ENCODE measurements at places on chromosomes 11 and 22. TPM values are rescaled to one million over a fixed set of nuclear protein-coding genes. Genes with fewer than 3 reads are reported as not detected.

MMP8 gene
- total RNA-seq, result 3.3 TPM

- DNase-seq, result no peak
Observed at GRCh38 chr11:115036406-115037180, 358.3 kb downstream of the NXPE2 start.

MS4A1 gene
- total RNA-seq, result not detected

- DNase-seq, result no peak
Observed at GRCh38 chr22:43159484-43160178, 8.3 kb downstream of the TSPO start.

GRCh38 chr11:35911013-35911412 is 32.8 kb upstream of the LDLRAD3 start:
- DNase-seq, result no peak

DNA sequence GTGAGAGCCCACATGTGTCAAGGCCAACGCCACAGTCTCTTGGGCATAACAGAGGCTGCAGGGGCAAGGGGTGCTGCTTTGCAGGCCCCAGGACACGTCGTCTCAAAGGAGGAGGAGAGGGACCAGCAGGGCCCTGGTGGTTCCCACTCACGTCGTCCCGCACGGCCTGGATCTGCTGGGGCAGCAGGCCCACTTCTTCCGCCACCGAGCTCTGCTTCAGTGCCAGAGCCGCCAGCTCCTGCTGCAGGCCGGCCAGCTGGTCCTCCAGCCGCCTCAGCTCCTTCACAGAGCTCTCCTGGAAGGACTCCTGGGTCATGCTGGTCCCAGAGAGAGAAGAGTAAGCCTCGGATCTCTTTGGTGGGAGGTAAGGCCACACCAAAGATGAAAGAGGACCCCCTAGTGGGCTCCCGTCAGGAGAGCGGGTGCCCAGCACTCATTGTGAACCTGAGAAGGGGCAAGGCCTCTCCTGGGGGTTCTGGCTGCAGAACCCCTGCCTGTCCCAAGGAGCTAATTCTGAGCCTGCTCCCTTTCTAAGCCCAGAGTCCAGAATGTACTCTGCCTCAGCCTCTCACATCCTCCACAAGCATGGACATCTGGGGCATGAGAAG is 15.6 kb downstream of the SUN2 start:
- no peak for DNase-seq

Measured in RPMI7951 (cell line).